ENCODE measurements at places on chromosomes 1 and 21. TPM values are rescaled to one million over a fixed set of nuclear protein-coding genes. Genes with fewer than 3 reads are reported as not detected.

Gene TEX38
- total RNA-seq = not detected

DNA sequence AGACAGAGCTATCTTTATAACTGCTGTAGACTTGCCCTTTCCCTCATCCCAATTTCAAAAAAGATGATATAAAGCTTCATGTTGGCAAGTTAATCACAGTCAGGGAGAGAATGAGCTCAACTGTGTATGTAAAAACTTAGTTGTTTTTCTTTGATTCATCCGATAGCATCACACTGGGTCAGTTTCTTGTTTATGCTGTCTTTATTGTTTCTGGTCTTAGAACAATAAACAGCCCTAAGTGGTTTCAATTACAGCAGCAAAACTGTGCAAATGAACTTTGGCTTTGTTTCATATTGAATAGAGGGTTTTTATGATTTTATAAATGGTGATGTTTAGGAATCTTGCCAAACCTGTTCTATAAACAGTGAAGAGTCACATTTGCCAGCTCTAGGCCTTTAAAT lies 423.8 kb upstream of the CXADR start:
- no peaks in the 10 kb centered on the region for H3K27me3 ChIP-seq
- H3K36me3 ChIP-seq = no peaks in the 10 kb centered on the region
- no peak overlapping the region for H3K27ac ChIP-seq
- H3K4me1 ChIP-seq = no peaks in the 10 kb centered on the region
- no peak overlapping the region for H3K4me3 ChIP-seq

Gene LRRC38
- 0.63 TPM for total RNA-seq

GRCh38 chr1:184315254-184315653 lies 71.6 kb upstream of the C1orf21 start:
- no peaks in the 10 kb centered on the region for H3K4me1 ChIP-seq
- no peak overlapping the region for H3K27ac ChIP-seq
- H3K36me3 ChIP-seq = no peaks in the 10 kb centered on the region

DNA sequence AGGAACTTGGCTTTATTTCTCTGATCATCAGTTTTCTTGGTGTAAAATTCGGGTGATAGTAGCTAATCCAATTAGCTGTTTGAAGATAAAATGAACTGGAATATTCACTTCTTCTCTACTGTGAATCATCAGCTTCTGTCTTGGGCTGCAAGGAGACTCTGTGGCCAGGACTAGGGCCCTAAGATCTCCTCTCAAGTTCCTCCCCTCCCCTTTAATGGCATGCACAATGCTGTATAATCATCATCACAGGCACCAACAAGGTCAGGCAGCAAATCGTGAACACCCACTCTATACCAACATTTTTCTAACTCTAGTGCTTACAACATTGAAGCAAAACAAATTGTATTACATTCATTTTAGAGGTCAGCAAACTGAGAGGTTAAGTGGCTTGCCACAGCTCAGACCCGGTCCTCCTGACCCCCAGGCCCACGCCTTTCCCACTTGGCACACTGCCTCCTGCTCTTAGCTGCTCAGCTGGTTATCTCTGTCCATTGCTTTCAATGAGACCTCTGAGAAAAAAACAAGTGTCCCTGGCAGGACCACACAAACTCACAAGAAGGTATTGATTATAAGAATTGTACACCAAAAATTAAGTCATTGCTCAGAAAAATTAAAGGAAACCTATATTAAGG lies 31.8 kb downstream of the LRRC52 start:
- H3K27me3 ChIP-seq = no peaks in the 10 kb centered on the region
- DNase-seq = no peak
- H3K4me1 ChIP-seq = no peaks in the 10 kb centered on the region
- no peak overlapping the region for H3K4me3 ChIP-seq
- no peak overlapping the region for H3K27ac ChIP-seq

Gene SLC1A7
- not detected for total RNA-seq

- no peak overlapping the region for H3K4me3 ChIP-seq
- peaks cover 14% of the 10 kb centered on the region for H3K36me3 ChIP-seq
- no peak overlapping the region for H3K27ac ChIP-seq
These were observed 21.9 kb upstream of the NBL1 start for GRCh38 chr1:19622204-19622603.

DNA sequence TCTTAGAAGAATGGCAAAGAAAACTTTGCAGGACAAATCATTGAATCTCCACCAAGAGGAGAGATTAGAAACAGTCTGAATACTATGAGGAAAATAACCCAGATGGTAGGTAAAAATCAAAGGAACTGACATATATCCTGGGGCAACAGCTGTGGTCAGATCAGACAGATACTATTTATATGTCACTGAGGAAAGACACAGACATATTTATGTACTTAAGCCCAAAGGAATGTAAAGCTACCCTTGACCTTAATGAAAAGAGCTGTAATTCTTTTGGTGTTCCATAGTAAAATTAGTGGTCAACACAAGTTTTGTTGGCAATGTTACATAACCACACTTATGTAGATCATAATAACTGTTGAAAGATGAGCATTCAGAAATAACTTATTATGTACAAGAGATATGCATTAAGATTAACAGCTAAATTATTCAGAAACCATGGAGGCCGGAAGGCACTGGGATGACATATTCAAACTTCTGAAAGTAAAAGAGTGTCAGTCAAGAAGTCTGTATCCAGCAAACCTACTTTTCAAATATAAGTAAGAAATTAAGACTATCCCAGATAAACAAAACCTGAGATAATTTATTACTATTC lies 166.1 kb upstream of the SAMSN1 start:
- H3K36me3 ChIP-seq = no peaks in the 10 kb centered on the region
- no peak overlapping the region for H3K4me3 ChIP-seq
- no peak overlapping the region for H3K27ac ChIP-seq
- no peaks in the 10 kb centered on the region for H3K27me3 ChIP-seq

- no peaks in the 10 kb centered on the region for H3K27me3 ChIP-seq
- no peak overlapping the region for H3K27ac ChIP-seq
- H3K36me3 ChIP-seq = no peaks in the 10 kb centered on the region
- H3K4me1 ChIP-seq = peaks cover 3% of the 10 kb centered on the region
These were observed 136.1 kb downstream of the DISP1 start for GRCh38 chr1:222950892-222951291.

Gene APOBEC4
- total RNA-seq = not detected
